ENCODE measurements at places on chromosomes 6 and 20. TPM values are rescaled to one million over a fixed set of nuclear protein-coding genes. Genes with fewer than 3 reads are reported as not detected.

Gene VWA7
- 18.5 TPM for total RNA-seq

Gene COL21A1
- 3.3 TPM for total RNA-seq

Gene VAPB
- 63.0 TPM for total RNA-seq

Gene ACTL10
- 4.8 TPM for total RNA-seq
